ENCODE measurements at places on chromosomes 11 and 22. TPM values are rescaled to one million over a fixed set of nuclear protein-coding genes. Genes with fewer than 3 reads are reported as not detected.

GRCh38 chr22:37781434-37782059 lies 26.2 kb upstream of the GCAT start:
- DNase-seq: no peak

- peak; percentile 37 for DNase-seq
Observed at GRCh38 chr11:3167143-3168119, 2.3 kb upstream of the OSBPL5 start.

The TSPAN18 gene
- total RNA-seq: 1.8 TPM

The OOSP4A gene
- not detected for total RNA-seq
